ENCODE measurements at places on chromosomes 6 and 20.

GRCh38 chr20:37471741-37472235 lies 49.3 kb upstream of the NNAT start:
- no peak for DNase-seq

DNA sequence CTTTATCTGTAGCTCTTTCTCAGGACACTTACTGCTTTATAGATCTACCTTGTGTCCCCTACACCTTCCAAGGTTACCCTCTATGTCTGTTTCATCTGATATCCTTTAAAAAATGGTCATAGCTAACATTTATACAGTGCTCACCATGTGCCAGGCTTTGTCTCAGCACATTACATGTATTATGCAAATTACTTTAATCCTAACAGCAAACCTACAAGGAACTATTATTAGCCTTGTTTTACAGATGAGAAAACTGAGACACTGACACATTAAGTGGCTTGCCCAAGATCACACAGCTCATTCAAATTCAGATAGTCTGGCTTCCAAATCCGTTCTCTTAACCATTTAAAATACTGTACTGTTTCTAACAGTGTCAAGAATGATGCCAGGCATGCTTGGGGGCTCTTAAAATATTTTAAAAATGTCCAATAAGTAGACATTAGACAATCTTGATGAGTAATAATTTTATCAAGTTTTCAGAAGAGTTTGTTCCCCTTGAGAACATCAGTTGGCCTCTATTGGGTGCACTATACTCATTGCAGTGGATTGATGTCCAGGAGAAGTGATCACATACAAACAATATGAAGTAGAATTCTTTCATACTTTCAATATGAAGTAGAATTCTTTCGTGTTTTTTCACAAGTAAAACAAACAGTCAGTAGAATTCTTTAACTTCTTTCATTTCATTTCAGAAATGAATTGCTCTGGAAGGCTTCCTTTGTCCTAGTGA lies 69.6 kb downstream of the DNAH8 start:
- no peak for DNase-seq

DNA sequence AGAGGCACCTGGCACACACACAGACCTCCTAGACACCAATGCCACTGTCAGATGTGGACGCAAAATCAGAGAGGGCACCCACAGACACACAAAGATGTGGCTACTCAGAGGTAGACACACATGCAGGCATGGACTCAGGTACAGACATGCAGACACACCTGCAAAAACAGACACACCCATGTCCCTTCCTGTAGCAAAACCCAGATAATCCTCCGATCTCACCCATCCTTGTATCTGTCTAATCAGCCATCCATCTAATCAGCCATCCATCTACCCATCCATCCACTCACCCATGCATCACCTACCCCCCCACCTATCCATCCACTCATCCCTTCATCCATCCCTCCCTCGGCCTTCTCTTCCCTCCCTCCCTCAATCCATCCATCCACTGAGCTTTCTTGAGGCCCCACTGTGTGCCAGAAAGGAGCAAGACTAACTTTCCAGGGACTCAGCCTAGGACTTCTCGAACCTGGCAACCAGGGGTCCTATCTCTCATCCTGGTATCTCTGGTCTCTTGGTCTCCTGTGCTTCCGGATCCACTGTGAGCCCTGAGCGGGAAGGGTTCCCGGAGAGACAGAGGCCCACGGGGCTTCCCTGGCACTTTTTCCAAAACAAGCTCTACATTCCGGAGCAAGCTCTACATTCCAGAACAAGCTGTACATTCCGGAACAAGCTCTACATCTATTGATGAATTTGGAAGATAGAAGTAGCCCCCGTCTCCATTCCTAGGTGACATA lies 1.1 kb upstream of the TGM2 start:
- DNase-seq = no peak

DNA sequence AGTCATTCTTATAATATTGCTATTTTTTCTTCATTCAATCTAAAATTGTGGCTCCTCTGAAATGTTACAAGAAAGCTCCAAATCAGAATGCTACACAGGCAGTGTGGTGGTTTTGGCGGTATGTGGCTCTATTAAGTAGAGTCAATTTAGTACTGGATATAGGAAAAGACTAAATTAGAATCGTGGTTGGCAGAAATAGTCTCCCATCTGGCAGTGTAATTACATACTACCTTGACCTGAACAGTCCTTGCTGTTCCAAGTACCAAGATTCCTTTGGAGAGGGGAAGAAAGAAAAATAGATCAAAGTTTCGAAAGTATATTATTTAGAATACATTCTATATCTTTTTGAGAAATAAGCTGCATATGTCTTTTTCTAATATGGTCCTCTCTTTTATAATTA lies 78.2 kb downstream of the C6orf118 start:
- DNase-seq = no peak

GRCh38 chr6:73739096-73739495 lies 43.1 kb downstream of the CD109 start:
- DNase-seq = no peak

DNA sequence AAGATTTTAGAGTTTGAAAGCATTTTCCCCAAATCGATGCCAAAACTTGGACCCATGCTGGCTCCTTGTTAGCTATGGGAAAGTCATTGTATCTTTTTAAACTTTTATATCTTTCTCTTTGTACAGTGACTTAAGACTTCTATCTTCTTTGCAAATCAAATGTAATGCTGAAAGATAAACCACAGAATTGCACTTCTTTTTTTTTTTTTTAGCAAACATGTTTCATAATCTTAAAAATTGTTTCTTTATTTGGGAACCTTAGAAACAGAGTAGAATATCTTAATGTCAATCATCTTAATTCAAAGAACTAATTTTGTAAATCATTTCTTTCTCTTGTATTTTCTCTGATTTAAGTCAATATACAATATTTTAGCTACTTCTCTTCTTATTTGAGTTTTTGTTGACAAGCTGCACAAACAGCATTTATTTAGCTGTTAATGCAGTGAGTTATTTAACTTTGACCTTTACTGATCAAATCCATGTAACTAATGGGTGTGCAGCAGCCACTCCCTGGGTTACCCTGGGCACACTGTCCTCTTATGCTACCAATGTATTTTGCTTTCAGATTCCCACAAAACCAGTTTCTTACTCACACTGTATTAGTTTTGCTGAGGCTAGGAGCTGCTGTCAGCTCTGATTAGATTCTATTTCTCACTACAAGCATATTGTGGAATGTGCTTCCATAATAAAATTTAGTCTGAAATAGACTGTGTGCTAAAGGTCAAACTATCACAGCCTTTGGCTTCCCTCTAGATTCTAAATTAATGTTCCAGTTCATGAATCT lies 279.6 kb downstream of the ADGB start:
- DNase-seq = no peak
